RCC 7860 (cell line): ENCODE measurements at places on chromosomes 2 and 18.

- DNase-seq, result no peak
Observed at GRCh38 chr2:8246137-8246536, 435.7 kb upstream of the ID2 start.

GRCh38 chr2:118185210-118186109, 97.2 kb downstream of the INSIG2 start:
- no peak for DNase-seq

- DNase-seq, result no peak
Observed at GRCh38 chr18:27871726-27872125, 305.2 kb downstream of the CDH2 start.

DNA sequence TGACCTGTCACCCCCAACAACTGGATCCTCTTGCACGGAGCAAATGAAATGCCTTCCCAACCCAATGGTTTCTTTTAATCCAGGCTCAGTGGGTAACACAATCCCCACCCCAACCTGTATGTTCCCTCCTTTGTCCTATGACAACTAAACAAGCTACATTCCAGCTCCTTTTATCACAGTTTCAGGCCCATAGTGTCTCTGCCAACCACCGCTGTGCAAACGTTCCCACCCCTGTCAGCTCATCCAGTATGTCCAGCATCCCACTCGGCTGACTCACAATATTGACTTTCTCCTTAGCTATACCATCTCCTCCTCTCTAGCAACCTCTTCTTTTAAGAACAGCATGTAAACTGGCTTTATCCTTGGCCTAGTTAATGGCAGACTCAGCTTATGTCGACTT, 117.9 kb upstream of the PPP1CB start:
- peak; percentile 81 for DNase-seq

DNA sequence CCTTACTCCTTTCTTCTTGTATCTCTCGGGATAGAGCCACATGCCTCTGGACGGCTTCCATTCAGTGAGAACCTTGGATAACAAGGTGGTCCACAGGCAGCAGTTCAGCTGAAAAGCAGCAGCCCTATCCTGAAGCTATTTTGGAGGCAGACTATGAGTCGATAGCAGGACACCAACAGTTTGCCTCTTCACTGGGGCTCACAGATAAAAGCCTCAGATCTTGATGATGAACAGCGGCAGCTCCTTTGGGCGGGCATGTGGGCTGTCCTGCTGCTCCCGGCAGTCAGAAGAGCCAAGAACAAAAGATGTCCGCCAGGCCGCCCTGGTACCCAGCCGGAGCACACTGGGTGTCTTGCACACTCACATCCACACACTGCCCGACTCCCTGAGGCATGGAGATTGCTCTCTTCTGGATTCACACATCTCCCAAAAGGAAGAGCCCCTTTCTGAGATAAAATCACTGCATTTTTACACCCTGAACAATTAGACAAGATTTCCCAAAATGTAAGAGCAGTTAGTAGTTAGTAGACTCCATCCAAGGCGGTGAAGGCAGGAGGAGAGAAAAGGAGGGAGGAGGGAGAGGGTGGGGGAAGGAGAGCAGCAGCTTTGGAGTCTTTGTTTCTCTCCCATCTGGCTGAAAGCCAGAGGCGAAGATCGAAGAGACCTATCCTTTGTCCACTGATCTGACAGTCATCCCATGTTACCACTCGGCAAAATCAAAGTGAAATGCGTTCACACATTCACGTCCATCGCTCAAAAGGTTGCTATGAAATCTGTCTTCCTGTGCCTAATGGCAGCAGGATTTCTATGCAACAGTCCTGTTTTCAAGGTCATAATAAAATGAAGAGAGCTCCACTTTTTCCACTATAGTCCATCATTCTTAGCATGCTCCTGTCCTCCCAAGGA, 90.1 kb upstream of the KLF7 start:
- no peak for DNase-seq

DNA sequence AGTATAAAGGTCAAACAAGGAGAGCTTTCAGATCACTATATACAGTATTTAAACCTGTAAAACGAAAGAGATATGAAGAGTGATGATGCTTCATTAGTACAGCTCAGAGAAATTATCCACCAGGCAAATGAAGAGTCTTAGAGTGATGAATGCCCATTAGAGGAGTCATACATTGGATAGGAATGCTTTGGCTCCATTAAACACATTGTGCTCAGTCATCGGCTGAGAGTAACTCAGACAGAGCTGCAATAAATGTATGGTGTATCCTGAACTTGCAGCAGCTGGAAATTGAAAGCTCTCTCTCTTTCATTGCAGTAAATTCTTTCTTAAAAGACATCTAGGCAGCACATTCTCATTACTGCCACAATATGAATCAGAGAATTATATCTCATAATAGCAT, 340.8 kb upstream of the SPHKAP start:
- no peak for DNase-seq

GRCh38 chr2:185242462-185242861, 496.1 kb upstream of the FSIP2 start:
- no peak for DNase-seq
